MM.1S (cell line): ENCODE measurements at places on chromosomes 3 and 15.

GRCh38 chr3:120331076-120331475 lies 18.1 kb downstream of the LRRC58 start:
- DNase-seq = no peak

DNA sequence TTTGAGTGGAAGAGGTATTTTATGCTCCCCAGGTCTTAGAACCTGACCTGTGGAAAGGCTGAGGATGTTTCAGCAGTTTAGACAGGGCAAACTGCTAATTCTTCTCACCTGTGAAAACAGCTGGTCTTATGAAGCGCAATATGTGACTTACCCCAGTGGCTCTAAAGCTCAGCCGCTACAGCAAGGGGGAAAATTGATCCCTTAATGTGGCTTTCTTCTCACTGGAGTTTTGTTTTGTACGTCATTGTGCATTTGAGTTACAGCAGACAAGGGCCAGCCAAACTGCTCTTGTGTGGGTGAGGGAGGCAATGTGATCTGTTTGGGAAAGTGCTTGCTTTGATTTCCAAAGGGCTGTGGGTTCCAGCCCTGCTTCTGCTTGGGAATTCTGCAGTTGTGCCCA lies 293.4 kb upstream of the LRRFIP2 start:
- no peak for DNase-seq

DNA sequence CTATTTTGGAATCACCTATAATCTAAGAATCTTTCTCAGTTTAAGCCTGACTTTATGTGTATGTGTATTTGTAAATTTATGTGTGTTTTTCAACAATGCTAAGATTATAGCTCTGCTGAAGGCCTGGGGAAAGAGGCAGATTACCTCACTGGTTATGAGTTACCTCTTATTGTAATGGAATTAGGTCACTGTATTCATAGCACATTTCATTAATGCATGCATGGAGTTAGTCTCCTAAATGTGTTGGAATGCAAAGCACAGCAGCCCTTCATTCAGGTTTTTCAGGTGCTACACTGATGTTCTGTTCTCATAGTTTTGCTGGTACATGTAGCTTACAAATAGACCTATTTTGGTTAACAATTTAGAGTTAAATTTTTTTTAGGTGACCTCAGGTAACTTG lies 9.5 kb downstream of the GPR87 start:
- DNase-seq = no peak

DNA sequence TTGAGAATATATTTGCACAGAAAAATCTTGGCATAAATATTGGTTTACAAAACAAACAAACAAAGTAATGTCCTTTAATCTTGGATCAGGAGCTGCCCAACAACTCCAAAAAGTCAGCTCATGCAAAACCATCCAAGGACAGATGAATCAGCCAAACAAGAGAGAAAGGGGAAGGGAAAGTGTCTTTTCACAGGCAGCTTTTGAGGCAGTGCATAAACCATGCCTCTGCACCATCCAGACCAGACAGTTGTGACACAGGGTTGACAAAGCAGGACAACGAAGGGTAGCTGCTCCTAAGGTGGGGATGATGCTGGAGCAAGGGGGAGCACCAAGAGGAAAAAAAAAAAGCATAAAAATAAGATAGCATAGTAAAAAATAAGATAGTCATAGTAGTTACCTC lies 8.7 kb downstream of the CD86 start:
- DNase-seq = no peak

- no peak for DNase-seq
Measured at GRCh38 chr15:64562003-64562640, 101.7 kb downstream of the ZNF609 start.

DNA sequence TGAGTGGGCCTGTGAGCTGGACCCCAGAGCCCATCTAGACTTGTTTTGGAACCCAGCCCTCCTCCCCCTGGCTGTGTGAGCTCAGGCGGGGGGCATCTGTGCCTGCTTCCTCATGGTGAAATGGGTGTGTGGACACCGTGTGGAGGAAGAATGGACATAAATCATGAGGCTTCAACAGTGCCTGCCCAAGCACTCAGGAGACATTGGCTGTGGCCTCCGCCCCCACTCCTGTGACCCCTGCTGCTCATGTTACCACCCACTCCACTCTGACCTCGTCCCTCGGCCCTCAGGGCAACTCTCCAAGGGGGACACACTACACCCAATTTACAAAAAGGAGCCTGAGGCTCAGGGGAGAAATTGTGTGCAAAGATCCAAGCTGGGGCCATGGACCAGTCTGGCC lies 16.6 kb downstream of the TPRA1 start:
- DNase-seq = no peak

DNA sequence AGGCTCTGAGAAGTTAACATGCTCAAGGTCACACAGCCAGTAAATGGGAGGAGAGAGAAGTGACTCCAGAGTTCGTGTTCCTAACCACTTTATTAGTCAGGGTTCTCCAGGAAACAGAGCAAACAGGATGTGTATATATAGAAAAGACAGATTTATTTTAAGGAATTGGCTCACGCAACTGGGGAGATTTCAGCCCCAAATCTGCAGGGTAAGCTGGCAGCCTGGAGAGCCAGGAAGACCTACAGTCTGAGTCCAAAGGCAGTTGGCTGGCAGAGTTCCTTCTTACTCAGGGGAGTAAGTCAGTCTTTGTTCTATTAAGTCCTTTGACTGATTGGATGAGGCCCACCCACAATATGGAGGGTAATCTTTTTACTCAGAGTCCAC lies 118.2 kb upstream of the PROK2 start:
- no peak for DNase-seq
